ENCODE measurements at places on chromosomes 7 and 10.

DNA sequence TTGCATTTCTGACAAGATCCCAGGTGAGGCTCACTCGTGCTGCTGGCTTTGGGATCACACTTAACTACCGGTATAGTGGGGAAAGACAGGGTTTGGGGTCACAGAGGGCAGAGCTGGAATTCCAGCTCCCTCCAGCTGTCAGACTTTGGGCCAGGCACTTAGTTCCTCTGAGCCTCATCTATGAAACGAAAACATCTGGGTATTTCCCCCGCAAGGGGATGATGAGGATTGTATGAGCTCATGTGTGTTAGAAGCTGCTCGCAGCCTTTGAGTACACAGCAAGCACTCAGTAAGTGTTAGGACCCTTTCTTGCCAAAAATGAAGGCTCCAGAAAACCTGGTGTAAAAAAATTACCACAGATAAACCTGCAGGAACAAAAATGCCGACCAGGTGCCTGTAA, 66.1 kb downstream of the PRPF18 start:
- no peak for DNase-seq

- no peak for DNase-seq
These were observed 86.2 kb downstream of the APBB1IP start for GRCh38 chr10:26524161-26524896.

DNA sequence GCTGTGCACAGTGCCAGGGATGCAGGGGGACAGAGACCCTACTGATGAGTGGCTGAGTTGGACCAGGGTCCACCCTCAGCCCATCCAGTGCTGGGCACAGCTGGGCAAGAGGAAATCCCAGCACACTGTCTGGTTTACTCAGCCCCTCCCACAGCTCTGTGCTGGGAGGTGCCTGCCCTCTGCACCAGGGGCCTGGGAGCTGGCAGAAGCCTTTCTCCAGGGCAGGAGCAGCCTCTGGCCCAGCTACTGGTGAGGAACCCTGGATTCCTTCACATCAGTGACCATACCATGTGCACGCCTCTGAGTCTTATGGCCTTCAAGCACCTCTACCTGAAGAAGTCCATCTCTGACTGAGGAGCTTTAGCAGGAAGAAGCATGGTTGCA, 25.9 kb upstream of the C10orf71 start:
- no peak for DNase-seq

DNA sequence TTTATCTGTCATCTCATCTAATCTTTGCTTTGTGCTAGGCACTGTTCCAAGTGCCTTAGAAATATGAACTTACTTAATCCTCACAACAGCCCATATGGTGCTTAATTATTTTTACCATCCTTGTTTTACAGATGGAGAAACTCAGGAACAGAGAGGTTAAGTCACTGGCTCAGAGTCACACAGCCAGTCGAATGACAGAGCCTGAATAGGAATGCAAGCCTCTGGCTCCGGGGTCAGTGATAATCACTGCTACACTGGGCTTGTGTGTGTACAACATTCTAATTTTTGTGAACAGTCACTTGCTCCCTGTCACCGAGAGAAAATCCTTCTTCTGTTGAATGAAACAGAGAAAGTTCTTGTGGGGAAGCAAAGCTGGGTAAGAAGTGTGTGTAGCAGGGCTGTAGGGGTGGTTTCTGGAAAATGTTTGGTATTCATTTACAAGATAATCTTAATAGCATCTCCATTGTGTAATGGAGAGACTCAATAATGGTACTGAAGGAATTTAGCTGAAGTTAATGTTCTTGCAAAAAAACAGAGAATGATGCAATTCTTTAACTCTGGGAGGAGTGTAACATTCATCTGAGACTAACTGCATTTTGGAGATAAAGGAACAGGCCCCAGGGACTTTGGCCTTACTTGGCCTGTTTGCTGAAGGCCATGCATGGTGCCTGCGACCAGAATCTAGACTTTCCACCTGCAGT, 290.6 kb downstream of the FRMD4A start:
- DNase-seq = no peak

DNA sequence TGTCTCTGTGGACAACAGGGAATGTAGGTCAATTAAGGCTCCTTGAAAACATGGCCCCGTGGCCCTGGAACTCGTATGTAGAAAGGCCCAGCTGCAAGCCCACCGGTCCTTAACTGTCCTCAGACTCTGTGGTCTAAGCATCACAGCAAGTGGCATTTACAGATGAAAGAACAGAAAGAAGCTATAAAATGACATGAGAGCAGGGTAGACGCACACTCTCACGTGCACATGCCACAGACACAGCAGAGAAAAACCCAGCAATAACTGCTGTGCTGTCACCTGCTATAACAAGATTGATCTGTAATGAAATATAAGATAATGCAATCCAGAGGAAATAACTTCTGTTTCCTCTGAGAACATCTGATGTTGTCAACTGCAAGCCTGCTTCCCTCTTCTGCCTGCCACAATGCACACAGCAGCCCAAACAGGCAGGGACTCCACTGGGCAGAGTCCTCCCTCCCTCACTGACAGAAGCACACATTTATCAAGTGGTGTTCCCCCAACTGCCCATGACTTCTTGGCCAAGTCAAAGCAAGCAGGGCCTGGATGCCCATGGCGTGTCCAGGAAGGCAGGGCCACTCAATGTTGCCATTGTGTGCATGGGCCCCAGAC, 63.9 kb downstream of the GFRA1 start:
- no peak for DNase-seq

DNA sequence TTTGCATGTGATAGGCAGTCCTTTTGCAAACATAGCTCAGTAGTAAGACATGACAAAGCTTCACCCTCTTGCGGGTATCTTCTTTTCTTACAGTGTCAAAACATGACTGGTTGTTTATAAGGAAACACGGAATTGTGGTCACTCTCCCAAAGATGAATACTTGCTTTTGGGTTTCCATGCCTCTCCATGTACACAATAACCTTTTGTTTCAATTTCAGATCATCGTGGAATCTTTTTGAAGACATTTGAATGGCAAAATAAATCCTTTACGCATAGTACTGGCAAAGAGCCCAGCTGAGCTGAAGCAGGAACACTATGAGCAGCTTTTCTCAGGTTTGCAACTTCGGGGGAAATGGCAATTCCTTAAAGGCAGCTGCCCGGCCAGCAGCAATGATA, 156.8 kb upstream of the FRMD4A start:
- no peak for DNase-seq

DNA sequence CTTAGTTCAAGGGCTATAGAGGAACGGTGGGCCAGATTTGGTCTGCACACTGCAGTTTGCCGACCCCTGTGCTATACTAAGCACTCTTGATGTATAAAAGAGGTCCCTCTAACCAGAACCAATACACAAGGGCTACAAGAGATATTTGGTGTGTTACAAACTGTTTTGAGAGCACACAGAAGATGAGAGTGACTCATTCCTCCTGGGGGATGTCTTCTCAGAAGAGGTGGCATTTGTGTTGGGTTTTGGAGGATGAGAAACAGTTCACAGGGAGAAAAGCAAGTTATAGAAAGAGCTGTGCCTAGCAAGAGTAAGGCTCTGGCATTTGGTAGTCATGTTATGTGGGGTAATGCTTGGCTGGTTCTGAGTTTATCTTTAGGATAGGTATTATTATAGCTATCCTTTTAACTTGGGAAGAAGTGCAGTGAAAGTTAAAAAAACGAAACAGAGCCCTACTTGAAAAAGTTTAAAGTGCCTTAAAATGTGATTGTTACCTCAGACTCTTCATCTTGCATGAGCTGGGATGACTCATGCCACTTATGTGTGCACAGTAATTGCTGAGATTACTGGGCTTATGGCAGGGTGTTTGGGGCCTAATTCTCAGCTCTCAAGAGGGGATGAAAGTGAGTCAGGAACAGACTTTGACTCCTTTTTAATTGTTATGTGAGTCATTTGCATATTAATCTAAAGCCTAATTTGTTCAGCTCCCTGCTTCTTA, 160.4 kb downstream of the KIF20B start:
- peak; percentile 47 for DNase-seq

DNA sequence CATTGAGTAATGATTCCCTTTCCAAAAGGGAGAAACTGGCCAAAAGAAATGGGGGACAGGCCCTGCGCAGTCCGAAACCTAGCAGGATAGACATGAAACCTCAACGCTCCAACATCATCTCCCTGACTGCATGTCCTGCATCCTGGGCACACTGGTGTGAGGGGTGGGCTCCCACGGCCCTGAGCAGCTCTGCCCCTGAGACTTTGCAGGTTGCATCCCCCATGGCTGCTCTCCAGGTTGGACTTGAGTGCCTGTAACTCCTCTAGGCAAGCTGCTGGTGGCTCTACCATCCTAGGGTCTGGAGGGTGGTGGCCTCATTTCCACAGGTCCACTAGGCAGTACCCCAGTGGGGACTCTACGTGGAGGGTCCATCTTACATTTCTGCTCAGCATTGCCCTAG, 16.3 kb upstream of the CRYGN start:
- no peak for DNase-seq

GRCh38 chr10:131862548-131862947, 38.3 kb upstream of the PPP2R2D start:
- DNase-seq = no peak

DNA sequence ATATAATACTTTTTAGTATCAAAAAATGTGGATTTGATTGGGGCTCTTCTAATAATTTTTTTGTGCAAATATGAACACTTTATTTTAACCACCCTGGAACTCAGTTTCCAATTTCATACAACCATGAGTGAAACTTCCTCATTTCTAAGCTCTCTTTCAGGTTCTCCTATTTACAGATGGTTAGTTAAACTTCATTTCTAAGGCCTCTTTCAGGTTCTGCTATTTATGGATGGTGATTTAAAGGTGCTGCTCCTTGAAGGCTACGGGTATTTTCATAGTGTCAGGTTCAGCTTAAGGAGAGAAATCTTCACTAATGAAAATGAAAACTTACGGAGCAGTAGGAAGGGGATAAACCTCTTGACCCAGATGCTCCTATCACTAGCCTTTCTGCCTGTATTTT, 568.3 kb downstream of the KIF20B start:
- DNase-seq = no peak

DNA sequence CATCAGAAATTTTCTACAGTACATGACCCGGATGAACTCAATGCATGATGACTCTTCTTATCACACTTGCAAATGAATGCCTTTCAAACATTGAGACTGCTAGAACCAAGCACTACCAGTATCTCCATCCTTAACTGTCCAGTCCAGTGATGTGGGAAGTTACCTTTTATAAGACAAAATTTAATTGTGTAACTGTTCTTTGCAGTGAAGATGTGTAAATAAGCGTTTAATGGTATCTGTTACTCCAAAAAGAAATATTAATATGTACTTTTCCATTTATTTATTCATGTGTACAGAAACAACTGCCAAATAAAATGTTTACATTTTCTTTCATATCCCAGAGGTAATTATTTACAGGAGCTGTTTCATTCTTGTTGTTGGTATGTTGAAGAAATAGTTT, 40.1 kb downstream of the LGI1 start:
- no peak for DNase-seq

DNA sequence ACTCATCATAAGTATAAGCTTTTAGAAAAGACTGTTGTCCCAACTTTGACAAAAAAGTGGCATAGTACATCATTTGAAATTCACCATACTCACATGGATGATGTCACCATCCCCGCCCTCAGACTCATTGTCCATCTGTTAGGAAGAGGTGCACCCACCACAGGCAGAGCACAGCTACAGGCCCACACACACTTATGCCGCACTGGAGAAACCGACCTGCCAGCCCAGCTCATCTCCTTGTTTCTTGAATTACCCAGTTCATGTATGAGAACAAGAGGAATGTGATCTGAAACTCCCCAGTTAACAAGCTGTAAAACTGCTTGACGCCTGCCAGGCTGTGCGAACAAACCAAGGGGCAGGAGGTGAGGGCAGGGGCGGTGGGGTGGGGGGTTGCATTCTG, 312.0 kb downstream of the DPP6 start:
- no peak for DNase-seq

- no peak for DNase-seq
These were observed 630.6 kb downstream of the GRID1 start for GRCh38 chr10:85735997-85736396.

- DNase-seq = no peak
These were observed 615 bp upstream of the WBP1L start for GRCh38 chr10:102743078-102743587.
